CD4-positive, alpha-beta T cell treated with Interleukin-21 for 1 hour (primary cell): ENCODE measurements at places on chromosomes 11 and 22.

DNA sequence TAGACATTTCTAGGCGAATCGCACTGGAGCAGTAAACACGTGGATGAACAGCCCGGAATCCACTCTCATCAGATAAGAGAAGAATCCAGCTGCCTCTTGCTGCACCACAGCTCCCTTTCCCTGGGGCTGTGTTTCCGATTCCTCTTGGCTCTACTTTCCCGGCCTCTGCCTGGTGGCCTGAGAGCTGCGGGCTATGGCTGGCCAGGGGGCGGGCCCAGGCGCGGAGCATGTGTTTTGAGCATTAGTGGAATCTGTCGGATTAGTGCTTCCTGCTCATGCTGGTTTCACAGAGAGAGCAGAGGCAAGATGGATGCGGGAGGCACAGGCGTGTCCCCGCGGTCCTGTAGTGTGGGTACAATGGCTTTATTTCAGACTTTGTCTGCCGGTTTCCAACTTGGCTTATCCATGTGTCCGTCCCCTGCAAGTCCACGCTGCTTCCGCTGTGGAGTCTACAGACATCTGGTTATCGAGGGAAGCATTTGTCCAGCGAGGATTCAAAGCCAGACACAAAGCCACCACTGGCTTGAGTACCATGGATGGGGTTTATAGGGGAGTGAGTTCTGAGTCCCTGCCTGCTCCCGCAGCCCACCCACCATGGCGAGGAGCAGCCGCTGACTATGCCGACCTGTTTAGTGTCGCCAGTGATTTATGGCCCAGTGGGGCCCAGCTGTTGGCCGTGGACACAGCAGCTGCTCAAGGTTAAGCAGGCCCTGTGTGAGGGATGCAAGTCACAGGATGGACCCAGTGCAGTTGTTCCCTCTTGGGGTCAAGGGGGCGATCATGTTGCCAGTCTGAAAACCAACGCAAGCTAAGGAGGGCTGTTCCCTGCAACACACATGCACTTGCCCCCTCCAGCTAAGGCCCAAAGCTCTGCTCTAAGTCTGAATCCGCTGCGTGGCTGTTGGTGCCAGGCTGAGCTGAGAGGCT lies 43.3 kb upstream of the EP300 start:
- no peak for DNase-seq

DNA sequence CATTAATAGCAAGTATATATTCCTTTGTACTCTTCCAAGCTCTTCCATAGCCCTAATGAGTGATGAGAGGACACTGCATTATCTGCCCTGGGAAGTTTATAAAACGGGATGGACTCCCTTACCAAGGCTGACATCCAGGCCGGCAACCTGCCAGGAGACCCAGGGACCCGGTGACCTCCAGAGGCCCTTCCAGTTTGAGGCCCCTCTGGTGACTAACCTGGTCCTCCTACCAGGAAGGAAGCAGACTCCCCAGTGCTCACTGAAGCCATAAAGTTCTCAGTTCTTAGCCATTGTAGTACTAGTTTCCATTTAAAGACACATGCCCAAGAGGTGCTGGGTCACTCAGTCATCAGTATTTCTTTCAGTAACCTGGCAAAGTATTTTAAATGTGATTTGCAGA lies 345.4 kb downstream of the TENM4 start:
- no peak for DNase-seq

GRCh38 chr22:50112151-50113118 lies 22.6 kb downstream of the MOV10L1 start:
- DNase-seq = no peak

- DNase-seq = no peak
These were observed 628 bp upstream of the IGLL1 start for GRCh38 chr22:23580576-23581259.

DNA sequence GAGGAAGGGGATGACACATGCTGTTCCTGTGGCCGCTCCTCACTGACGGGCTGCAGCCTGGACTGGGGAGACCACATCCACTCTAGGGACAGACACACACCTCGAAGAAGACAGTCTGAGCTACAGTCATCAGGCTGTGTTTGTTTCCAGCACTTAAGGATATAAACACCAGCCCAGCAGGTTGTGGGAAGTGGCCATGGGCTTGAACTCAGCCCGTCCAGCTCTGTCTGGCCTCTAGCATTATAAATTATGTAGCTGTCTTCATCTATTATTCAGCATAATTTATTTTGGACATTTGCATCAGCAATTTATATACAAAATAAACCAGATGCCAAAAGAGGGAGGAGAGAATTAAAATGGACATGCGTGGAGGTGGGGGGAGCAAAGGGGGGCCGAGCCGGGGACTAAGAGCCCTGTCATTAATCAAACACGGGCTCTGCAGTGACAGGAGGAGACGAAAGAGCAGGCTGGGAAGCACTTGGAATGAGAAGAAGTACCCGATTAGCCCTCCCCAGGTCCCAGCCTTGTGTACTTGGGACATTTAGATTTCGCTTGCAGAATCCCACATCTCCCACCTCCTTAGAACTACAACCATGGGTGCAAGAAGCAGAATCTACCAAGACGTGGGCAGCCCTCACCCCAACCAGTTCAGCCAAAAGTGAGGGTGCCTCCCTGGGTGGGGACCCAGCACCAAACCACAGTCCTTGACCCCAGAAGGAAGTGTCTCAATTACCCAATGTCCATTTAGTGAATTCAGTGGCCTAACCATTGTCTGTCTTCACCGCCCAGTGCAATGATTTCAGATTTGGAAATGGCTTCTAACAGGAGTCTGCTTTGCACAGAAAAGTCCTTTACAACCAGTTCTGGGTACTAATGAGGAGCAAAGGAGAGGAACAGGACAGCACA lies 309.6 kb downstream of the OPCML start:
- no peak for DNase-seq

GRCh38 chr11:121553806-121554205 lies 101.0 kb upstream of the SORL1-AS1 start:
- no peak for DNase-seq

- peak; percentile 39 for DNase-seq
These were observed 335 bp downstream of the TMEM138 start for GRCh38 chr11:61362542-61362875.
